Fibroblast of lung (primary cell): ENCODE measurements at places on chromosomes 4 and X.

DNA sequence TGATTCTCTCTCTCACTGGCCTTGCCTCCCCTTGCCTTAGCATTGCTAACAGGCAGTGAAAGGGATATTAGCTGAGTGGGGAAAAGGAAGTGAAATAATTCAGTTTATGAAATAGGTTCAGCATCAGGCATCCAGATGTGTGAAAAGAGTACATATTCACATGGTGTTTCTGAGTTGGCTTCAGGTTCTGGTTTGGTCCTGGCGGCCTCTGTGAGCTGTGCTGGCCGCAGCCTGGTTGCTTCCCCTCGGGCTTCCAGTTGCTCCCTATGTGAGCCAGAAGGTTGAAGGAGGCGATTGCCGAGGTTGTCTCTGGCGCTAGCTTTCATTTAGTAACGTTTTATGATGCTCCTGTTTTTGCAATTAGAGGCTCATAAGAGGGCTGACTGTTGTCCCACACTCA is 99.1 kb upstream of the TLR2 start:
- no peak for DNase-seq

GRCh38 chrX:129034196-129034595 is 489.1 kb downstream of the SMARCA1 start:
- DNase-seq: no peak

DNA sequence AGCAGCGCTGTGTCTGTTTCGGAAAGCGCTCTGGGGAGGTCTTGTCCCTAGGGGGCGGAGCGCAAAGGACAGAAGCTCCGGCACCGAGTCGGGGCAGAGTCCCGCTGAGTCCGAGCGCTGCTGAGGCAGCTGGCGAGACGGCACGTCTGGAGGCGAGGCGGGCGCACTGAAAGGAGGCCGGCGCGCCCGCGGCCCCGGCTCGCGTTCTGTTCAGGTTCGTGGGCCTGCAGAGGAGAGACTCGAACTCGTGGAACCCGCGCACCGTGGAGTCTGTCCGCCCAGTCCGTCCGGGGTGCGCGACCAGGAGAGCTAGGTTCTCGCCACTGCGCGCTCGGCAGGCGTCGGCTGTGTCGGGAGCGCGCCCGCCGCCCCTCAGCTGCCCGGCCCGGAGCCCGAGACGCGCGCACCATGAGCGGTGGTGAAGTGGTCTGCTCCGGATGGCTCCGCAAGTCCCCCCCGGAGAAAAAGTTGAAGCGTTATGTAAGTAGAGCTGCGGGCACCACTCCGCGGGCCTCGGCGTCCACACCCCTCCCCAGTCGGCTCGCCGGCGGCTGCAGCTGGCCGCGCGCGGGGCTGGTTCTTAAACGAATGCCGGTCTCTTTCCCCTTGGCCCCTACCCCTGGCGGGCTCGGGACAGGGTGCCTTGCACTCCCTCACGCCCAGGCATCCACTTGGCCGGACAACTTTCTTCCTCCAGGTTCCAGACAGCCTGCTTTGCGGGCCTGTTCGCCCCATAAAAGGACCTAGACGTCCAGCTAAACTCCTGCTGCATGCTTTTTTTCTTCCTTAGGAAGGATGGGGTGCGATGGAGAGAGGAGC is at the start of gene GAB1:
Gene GAB1 (plus strand): TSS at position 96 of the 819 bp plus-strand sequence. CDS start 313 bp downstream, at position 409.
- peak; percentile 83 for DNase-seq

- no peak for DNase-seq
These were observed 93.3 kb upstream of the MAML3 start for GRCh38 chr4:140247237-140247636.

- no peak for DNase-seq
These were observed 179.9 kb downstream of the AR start for GRCh38 chrX:67723580-67724351.

DNA sequence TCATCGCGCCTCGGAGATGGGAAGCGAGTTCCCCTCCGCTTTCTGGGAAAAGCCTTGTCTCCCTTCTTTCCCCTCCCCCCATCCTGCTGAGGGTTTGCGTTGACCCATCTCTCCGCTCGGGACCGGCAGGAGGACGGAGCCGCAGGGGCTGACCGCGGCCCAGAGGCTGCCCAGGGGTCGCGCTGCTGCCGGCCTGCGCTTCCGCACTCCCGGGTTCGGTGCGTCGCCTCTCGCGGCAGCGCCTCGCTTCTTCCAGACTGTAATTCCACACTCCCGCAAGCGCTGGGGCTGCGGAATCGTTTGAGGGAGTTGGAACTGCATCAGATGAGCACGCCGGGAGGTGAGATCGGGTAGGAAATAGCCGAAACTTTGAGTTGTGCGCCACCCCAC is 88.3 kb downstream of the BCOR start:
- no peak for DNase-seq

DNA sequence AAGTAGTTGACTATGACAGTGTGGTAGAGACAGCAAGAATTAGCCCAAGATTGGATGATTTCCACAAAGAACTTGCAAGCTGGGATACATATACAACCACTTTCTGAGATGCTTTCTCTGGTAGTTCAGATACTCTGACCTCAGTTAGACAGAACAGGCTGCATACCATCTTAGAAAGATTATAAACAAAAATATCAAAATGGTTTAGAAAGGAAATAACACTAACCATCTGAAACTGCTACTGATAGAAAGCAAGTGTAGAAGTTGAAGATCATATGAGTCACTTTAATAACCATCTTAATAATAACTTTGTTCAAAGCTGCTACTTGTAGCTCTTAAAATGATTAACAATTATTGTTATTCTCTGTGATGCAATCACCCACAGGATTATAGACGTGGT is 255.4 kb upstream of the TTC29 start:
- peak; percentile 6 for DNase-seq

GRCh38 chrX:85026170-85026569 is 22.5 kb downstream of the APOOL start:
- no peak for DNase-seq

DNA sequence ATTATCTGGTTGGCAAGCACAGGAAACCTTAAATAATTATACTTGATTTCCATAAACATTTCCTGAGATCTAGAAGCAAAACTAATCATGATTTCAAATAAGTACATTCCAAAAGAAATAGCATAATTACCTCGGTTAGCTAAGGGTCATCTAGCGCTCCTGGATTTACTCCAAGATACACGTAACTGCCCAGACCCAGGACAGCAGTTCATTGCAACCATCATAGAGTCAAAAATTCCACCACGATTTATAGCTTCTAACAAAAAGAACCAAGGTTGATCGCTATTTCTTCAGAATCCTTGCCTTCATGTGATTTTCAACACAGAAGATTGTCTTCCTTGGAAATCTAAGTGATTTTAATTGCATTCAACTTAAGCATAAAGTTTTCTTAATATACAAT is 1235.5 kb upstream of the TENM3 start:
- DNase-seq: peak; percentile 29

- no peak for DNase-seq
These were observed 10.8 kb upstream of the POLA1 start for GRCh38 chrX:24682739-24683432.

DNA sequence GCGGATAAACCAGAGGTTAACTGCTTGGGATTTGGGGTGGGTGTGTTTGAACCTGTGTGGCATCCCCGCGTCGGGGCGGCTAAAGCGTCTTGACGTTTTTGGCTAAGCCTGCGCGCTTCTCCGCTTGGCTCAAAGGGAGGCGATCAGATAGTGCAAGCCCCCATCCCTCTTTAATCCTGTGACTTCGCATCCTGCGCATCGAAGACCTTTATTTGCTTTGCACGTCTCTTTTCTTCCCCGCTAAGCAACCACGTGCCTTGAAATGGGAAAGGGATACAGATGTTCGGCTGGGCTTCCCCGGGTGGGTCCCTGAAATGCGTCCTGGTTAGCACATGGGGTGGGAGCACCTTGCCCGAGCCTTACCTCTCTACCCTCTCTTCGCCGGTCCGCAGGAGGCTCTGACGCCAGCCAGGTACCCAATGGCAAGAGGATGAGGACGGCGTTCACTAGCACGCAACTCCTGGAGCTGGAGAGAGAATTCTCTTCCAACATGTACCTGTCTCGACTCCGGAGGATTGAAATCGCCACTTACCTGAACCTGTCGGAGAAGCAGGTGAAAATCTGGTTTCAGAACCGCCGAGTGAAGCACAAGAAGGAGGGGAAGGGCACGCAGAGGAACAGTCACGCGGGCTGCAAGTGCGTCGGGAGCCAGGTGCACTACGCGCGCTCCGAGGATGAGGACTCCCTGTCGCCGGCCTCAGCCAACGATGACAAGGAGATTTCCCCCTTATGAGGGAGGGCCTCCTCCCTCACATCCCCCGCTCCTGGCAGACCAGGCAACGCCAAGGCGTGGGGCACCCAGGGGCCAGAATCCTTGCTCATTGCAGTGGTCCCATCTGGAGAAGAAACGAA is 1.5 kb downstream of the GSX2 start:
- no peak for DNase-seq

- peak; percentile 1 for DNase-seq
These were observed 213.6 kb upstream of the NRK start for GRCh38 chrX:105608745-105609144.

DNA sequence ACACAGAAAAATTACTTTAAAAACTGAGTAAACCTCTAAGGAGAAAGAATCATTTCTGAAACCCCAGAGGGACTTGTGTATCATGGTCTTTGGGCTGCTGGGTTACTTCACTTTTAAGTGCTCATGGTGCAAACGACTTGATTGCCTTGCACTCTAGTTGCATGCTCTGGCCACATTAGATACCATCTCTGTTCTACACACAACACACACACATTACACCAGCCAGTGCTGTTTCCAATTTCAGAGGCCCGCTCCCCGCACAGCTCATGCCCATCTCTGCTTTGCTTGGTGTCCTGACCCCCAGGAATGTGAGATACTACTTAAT is 2.1 kb downstream of the PPP3CA start:
- DNase-seq: no peak

DNA sequence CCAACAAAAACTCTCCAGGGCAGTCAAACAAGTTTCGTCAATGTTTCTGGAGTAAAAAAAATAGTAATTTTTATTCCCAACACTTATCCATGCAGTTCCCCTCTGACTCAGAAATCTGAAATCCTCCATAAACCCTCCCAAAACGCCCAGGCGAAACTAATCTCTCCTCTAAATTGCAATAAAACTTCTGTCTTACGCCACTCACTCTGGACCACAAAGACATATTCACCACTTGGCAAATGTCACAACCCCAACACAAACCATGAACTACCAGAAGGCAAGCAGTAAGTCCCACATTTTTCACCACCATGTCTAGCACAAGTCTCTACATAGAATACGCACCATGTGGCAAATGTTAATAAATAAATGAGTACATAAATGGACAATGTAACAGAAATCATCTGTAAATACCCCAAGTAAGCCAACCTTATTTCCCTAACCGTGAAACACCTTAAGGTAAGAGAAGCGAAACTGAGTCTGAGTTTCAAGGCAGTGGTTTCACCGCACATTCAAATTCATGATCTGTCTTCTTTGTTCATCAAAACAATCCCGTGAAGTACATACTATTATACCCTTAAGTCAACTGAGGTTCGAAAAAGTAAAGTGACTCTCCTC is 1.6 kb downstream of the PAPSS1 start:
- DNase-seq: no peak

GRCh38 chrX:23773601-23774175 is 9.3 kb upstream of the SAT1 start:
- no peak for DNase-seq

DNA sequence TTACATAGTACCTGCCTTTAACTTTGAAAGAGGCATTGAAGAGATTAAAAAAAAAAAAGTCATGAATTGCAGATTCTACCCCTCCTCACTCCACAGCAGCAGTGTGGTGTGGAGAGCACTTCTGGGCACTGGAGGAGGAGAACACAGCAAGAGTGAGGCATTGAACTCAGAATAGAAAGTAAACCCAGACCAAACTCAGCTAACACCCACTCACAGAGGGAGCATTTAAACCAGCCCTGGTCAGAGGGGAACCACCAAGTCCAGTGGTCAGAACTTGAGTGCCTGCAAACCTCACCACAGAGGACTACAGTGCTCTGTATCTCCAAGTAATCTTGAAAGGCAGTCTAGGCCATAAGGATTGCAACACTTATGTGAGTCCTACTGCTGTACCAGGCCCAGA is 15.6 kb upstream of the UGT2A1 start:
- DNase-seq: no peak

- peak; percentile 33 for DNase-seq
These were observed 124.5 kb upstream of the HCCS start for GRCh38 chrX:10986616-10987015.

- DNase-seq: no peak
These were observed 51.2 kb upstream of the TLR3 start for GRCh38 chr4:186017801-186018200.

DNA sequence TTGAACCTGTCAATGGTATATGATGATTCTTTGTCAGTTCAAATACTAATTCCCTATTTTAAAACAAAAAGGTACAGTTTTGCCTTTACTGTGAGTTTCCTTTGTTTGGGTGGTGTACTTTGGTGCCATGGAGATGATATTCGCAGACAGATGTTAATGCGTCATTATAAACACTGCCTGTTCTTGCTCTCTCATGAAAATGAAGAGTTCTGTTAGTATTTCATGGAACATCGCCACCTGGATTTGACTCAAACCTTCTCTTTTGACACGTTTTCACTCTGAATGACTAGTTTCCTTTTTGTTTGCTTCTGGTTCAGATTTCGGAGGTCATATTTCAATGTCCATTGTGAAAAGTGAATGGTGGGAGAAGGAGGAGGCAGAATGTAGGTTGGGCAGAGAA is 6.9 kb upstream of the CTSO start:
- DNase-seq: peak; percentile 65

GRCh38 chr4:70425306-70425705 is 27.6 kb downstream of the OPRPN start:
- no peak for DNase-seq

DNA sequence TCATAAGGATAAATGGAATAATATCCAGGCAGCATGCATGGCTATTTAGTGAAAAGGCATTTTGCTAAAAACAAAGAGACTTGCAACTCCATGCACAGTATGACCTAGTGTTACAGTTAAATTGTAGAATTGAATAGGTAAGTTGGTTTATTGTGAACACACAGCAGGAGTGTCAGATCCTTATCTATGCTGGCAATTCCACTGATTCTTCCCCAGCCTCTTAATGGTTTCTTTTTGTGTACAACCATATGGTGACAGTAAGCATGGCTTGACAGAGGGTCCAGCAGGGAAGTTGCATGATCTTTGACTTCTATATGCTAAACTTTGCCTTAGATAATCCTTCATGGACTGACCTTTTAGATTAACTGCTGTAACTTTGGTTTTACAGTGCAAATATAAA is 936.6 kb upstream of the EPHA5 start:
- DNase-seq: no peak

DNA sequence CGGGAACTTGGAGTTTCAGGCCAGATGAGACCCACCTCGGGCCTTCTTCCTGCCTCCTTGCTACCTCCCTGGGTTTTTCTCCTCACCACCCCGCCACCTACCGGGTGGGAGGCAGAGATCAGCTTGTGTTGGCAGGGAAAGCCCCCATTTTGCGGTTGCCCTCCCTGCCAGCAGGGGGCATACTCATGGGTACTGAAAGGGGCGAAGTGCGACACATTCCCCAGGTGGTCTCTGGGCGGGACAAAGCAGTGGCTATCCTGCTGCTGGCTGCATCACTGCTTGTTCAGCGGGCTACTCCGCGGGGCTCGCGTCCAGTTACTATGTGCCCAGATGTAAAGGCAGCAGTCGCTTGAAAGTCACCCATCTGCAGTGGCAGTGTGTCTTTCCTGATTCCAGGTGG is 330.3 kb downstream of the PDHA2 start:
- no peak for DNase-seq
